A549 treated with ZK216348 at 1 μM for 4 hours (cell line): ENCODE measurements at places on chromosomes 2 and 18. TPM values are rescaled to one million over a fixed set of nuclear protein-coding genes. Genes with fewer than 3 reads are reported as not detected.

SLC5A7 gene
- not detected in 5 replicates for total RNA-seq

ASTL gene
- total RNA-seq: not detected in 5 replicates

DNER gene
- total RNA-seq: 7.1 to 12.4 TPM (median 9.0 TPM) in 5 replicates

NCKAP5 gene
- total RNA-seq: 0.79 to 1.4 TPM (median 1.1 TPM) in 5 replicates
